Activated naive CD4-positive, alpha-beta T cell (primary cell): ENCODE measurements at places on chromosomes 12 and 14.

DNA sequence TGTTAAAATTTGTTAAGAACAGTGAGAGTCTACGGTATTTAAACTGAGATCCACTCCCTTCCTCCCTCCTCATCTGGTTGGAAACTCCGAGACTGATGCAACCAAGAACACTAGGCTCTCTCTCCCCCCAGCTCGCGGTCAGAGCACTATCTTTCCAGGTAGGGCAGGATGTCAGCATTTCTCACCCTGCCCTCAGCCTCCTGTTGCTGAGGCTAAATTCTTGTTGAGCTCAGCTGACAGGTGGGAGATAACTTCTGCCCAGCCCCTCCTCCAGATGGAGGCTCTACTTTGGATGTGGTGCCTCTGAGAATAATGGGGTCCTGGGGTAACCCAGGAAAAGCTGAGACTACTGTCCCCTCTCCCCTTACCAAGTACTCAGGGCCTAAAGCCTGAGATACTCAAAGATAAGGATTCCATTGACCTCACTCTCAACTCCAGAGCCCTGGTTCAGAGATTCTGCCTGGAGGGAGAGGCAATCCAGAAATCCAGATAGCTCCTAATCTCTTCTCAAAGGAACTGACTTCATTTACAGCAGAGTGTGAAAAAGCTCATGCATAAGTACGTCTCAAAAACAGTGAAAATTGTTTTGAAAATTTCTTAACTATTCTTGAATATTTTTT, 110.1 kb downstream of the EML5 start:
- no peak for DNase-seq

DNA sequence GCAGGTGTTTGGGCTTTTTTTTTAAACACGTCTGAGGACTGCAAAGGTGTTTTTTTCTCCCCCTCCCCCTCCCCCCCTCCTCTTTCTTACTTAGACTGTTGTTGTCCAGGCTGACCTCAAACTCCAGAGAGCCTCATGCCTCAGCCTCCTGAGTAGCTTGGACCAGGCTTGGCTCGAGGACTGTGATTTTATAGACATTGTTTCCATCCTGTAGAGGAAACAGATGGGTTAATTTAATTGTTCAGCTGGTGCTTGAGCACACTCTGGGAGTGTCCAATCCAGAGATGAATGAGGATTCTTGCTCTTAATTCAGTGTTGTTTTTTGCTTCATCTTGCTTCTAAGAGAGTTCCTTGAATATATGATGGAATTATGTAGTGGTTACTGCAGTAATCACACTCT, 42.1 kb downstream of the RASSF3 start:
- DNase-seq: no peak

GRCh38 chr12:2414810-2415567, 362.2 kb downstream of the CACNA1C start:
- no peak for DNase-seq

DNA sequence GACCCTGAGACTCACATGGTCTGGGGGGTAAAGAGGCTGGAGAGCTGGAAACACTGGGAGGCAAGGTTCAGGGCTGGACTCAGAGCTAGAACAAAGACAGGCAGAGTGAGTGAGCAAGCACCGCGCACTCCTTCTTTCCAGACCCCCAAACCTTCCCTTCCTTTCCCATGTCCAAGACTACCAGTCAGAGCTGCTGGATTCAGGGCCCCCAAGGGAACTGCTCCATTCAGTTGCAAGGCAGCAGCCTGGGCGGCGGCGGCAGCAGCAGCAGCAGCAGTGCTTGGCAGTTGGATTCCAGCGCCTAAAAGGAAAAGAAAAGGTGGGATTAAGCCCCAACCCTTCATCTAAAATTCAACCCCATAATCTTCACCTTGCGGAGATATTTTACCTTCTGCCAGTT, 17.1 kb downstream of the RBM23 start:
- DNase-seq: no peak

DNA sequence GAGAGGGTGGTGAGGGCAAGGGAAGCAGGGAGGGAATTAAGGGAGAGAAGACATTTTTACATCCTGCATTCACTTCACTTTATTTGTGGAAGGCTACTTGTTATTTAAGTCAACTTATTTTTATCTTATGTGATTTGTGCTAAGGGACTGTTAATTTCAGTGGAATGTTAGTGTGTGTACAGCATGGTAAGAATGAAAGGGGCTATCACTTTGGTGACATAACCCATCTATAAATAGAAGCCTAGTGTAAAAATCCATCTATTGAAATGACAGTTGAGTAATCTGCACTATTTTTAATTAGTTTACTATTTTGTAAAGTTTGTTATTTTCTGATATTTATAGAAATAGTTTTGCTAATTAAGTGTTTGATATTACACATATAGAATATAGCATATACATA, 16.8 kb upstream of the CHPT1 start:
- DNase-seq: no peak

GRCh38 chr14:46433381-46433780, 218.2 kb downstream of the RPL10L start:
- DNase-seq: no peak

- DNase-seq: no peak
These were observed 42.9 kb upstream of the NR2C1 start for GRCh38 chr12:95116341-95116740.

DNA sequence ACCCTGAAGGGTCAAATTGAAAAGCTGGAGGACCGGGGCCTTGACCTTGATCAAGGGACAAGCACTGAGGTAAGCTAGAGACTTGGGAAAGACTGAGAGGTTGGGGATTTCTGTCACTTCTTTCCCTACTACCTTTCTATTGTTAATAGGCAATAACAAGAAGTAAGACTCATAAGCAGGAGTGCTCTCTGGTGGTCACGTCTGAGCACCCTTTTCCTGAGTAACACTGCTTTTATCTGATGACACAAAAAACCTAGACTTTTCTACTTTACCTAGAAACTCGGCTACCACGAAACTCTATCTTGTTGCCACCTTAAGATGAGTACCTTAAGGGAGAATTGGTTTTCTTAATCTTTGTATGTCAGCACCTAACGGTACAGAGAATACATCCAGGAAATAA, 35.5 kb upstream of the PPFIBP1 start:
- no peak for DNase-seq

DNA sequence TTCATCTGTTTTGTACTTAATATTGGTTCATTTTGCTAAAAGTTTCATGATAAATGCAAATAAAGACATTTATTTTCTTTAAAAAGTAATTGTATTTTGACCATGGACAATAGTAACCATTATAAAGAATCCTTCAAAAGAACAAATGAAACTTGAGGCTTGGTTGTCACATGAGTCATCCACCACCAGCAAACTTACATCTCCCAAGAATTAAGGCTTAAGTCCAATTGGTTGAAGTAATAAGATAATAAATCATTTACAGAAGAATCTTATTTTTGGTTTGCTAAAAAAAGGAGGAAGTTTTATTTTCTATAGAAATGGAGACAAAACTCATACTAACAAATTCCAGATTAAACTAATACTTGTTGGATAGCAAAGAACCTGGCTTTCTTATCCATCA, 84.8 kb upstream of the KITLG start:
- no peak for DNase-seq

- no peak for DNase-seq
These were observed 19.1 kb downstream of the VASH1 start for GRCh38 chr14:76780360-76780759.

GRCh38 chr12:66247741-66248140, 54.6 kb upstream of the HELB start:
- DNase-seq: no peak

DNA sequence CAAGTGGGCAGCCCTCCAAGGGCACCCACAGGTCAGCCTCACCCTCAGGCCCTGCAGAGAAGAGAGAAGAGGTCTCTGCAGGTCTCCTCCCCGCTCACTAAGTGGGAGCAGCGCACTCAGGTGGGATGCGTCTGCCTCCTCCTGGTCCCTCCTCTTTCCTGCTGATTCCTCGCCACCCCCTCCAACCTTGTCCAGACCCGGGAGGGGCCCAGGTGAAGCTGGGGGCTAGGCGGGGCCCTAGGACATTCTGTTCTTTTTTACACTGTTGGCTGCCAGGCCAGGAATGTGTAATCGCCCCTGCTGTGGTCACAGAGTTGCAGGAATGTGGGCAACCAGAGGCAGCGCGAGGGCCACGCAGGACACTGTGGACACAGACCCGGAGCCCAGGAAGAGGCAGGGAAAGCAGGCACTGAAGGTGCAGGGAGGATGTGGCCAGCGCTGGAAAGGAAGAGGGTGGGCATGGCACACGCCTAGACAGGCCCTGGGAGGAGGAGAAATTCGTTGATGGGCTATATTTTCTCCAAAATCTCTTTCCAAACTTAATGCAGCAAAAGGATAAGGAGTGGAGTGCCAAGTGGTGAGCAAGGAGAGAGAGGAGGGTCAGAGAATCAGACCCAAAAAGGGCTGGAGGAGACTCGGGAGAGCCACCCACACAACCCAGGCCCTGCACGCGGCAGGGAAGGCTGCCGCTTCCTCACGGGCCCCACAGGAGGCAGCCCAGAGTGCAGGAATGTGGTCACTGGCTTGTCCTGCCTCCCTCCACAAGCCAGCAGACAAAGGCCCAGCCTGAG, 911 bp upstream of the SCNN1A start:
- DNase-seq: no peak

DNA sequence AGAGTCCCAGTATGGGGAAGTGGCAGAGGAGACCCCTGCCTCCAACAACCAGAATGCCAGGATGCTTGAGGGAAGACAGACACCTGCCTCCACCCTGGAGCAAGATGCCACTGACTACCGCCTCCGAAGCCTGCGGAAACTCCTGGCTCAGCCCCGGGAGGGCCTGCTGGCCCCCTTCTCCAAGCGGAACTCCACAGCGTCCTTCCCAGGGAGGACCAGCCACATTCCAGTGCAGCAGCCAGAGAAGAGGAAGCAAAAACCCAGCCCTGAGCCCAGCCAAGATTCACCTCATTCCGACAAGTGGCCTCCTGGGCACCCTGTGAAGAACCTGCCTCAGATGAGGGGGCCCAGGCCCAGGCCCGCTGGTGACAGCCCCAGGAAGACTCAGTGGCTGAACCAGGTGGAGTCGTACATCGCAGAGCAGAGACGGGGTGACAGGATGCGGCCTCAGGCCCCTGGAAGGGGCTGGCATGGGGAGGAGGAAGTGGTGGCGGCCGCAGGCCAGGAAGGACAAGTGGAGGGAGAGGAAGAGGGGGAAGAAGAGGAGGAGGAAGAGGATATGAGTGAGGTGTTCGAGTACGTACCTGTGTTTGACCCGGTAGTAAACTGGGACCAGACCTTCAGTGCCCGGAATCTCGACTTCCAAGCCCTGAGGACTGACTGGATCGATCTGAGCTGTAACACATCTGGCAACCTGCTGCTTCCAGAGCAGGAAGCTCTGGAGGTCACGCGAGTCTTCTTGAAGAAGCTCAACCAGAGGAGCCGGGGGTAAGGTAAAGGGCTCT, 93.7 kb downstream of the B4GALNT3 start:
- no peak for DNase-seq

DNA sequence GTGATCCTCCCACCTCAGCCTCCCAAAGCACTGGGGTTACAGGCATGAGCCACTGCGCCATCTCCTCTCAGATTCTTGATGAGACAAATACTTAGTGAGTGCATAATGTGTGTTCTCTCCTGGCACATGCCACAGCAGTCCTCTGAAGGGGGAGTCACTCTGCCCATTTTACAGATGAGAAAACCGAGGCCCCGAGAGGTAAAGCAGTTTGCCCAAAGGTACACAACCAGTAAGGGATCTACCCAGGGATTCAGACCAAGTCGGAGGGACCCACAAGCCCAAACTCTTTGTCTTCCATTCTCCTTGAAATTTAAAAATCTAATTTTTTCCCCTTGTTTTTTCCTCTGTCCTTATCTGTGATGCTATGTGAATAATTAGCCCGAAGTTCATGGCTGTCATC, 6.3 kb downstream of the PLBD2 start:
- DNase-seq: no peak
